ENCODE measurements at places on chromosomes 2 and 18.

DNA sequence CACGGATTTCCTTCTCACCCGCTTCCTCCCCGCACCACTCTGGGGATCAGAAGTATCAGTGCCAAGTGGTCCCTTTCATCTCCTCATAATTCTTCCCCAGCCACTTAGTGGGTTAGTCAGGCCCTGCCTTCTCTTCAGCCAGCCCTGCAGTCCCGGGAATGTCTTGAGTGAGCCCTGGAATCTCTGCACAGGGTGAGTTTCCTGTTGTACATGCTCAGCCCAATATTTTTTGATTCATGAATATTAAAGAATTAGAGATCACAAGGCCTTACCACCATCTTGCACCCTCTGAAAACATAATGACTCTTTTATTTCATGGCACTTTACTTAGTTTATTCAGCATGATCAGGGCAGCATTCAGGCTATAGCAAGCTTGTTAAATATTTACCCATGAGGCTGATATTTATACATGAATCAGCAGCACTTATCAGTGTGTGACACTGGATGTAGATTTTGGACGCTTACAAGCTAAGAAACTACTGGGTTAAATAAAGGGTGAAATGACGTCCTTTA lies 159.4 kb upstream of the FOSL2 start:
- no peak for DNase-seq

DNA sequence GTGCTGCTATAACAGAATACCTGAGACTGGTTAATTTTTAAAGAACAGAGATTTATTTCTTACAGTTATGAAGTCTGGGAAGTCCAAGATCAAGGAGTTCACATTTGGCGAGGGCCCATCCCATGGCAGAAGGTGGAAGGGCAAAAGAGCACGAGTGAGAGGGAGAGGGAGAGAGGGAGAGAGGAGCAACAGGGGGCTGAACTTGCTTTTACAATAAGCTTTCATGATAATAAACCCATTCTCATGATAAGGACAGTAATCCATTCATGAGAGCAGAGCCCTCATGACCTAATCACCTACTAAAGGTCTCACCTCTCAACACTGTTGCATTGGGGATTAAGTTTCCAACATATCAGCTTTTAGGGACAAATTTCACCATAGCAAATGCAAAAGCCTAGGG lies 45.3 kb downstream of the DSC3 start:
- DNase-seq = no peak

DNA sequence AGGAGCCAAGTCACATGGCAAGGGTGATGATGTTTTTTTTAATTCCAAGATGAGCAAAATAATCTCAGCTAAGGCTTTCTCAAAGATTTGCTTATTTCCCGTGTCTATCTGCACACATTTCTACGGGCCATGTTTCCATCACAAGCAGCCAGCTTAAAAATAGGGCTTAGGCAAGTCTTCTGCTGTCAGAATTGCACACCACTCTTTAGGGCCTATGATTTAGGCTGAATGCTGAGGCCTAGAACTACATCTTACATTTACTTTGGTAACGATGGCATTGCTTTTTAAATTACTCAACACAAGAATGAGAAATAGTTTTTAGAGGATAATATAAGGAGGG lies 144.2 kb downstream of the RNF144A start:
- DNase-seq = no peak

- DNase-seq = no peak
Observed at GRCh38 chr2:145822892-145823534, 1303.1 kb upstream of the ZEB2 start.

DNA sequence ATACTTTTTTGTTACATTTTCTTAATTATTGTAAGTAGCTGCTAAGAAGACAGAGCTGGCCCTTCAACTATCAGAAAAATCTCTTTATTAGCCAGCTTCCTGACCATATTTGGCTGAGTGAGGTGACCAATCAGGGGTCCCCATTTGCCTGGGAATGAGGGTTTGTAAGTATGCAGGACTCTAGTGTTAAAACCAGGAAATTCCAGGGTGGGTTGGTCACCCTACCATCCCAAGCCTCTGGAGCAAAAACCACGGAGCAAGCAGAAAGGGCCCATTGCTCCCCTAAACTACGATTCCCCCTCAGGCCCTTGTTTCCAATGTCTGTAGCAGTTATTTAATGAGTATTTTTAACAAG lies 165.6 kb upstream of the NCKAP5 start:
- peak; percentile 69 for DNase-seq

GRCh38 chr2:1572638-1573037 lies 159.4 kb downstream of the TPO start:
- DNase-seq = peak; percentile 54

DNA sequence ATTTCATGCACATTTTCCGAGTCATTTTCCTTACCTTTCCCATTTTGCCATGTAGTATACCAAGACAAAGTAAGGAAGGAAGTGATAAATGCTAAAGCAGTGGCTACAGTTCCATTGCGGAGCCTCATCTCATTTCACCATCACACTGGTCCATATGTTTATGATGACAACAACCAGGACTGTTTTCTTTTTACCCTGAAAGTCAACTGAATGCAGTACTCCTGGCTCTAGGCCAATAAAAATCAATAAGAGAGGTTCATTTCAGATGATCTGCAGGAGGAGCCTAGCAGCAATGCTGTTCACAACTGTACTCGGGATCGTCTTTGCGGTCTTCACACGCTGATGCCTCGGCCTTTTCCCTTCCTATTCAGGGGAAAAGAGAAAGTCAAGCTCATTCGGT lies 4.7 kb downstream of the MGAT4A start:
- no peak for DNase-seq

DNA sequence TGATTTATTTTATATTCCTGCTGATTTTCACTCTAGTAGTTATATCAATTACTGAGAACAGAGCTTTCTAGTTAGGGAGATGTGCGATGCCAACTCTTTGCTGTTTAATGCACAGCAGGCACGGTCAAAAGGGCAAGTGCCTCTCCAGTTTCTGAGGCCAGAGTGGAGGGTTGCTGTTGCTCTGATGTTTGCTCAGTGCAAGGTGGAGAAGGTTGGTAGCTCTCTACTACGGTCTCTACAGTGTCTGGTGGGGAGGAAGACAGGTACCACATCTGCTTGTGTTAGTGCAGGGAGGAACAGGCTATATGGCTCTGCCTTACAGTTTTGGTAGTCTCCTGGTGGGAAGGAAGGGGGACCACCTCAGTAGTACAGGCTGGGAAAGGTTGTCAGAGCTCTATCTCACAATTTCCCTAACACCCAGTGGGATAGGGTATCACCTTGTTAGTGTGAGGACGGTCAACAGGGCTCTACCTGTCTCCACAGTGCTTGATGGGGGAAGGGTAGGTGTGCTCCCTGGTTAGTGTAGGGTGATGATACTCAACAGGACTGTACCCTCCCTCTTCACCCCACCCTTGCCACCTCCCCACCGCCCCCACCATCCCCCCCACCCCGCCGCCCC lies 85.9 kb downstream of the FANCL start:
- no peak for DNase-seq

- no peak for DNase-seq
Observed at GRCh38 chr18:34631093-34631966, 78.8 kb upstream of the DTNA start.

- no peak for DNase-seq
Observed at GRCh38 chr2:175005733-175006264, 618 bp upstream of the CHN1 start.

GRCh38 chr2:13968811-13969210 lies 663.7 kb upstream of the LRATD1 start:
- no peak for DNase-seq

DNA sequence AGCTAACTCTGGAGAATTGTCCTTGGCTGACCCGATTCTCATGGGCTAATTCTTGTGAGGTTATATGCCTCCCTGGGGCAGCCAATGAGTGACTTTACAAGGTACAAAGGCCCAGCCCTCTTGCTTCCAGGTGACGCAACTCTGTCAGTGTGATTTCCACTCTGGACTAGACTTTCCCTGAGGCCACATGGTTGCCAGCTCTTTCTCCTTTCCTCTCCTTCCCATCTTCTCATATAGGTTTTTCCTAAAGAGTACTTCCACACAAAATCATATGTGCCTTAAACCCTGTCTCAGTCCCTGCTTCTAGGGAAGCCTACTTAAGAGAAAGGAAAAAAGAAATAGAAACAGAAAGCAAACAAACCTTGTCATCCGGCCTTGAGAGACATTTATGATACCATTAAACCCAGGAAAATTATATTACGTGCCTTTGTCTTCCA lies 226.2 kb upstream of the ZSWIM2 start:
- DNase-seq = no peak

- DNase-seq = peak; percentile 72
Observed at GRCh38 chr2:205885492-205886099, 200.4 kb downstream of the INO80D start.

- DNase-seq = no peak
Observed at GRCh38 chr2:237723602-237724001, 75.0 kb upstream of the RBM44 start.

GRCh38 chr2:88038263-88039105 lies 17.1 kb downstream of the KRCC1 start:
- DNase-seq = peak; percentile 94

DNA sequence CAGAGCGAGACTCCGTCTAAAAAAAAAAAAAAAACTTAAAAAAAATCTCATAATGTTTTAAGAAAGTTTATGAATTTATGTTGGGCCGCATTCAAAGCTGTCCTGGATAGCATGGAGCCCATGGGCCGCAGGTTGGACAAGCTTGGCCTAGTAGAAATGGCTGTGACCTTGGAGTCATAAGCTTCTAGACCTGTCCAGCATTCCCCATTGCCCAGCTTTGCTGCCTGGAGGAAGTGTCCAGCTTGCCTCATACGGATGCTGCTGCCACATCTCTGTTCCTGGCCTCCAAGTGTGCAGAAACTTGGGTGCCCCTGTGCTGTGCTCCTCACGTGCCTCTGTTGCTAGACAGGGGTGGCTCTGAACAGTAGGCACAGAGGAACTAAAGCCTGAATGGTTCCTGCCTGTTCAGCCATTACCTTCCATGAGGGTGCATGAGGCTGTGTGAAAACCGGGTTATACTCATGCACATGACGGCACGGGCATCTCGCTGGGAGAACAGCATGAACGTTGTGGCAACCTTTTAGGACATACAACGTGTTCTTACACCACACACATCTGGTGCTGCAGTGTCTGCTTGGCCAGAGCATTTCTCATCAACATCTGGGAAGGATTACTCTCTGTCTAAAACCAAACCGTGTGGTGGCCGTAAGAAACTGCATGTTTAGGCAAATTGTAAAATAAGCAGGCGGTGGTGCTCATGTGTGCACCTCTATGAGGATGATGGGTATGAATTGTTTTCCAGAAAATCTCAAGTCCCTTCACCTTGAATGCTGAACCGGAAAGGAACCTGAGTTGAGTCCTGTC lies 38.2 kb downstream of the FHOD3 start:
- DNase-seq = no peak

- peak; percentile 80 for DNase-seq
Observed at GRCh38 chr18:62485684-62486083, 37.1 kb upstream of the ZCCHC2 start.

GRCh38 chr2:224576088-224576715 lies 9.0 kb downstream of the CUL3 start:
- no peak for DNase-seq

DNA sequence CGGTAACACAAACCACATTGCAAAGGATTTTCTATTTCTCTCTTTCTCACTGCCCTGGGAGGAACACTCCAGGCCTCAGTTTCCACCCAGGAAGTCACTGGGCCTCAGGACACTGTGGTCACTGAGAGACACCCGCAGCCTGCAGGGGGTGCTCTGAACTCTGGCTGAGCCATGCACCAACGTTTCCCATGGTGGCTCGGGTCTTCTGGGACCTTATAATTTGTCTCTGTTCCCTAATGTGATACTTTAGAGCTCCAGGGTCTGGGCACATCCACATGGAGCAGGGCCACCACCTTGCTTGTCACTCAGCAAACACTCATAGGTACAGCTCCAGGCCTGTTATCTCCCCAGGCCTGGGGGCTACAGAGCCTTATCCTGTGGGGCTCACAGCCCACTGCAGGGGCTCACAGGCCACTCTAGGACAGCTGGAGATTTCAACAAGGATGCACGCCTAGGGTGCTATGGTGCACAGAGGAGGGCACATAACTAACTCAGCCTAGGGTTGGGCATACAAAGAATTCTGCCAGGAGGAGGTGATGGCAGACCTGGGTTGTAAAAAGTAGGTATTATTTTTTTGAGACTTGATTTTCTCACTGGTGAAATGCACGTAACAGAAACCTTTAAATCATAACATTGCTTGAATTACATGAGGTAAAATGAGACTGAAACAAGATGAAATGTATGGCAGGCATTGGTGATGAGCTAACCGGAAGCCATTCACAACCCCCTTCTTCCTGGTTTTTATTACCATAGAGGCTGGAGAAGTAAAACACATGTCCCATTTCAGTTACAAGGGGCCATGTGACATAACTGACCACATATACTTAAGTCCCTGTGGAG lies 3.0 kb upstream of the HS1BP3 start:
- no peak for DNase-seq

- no peak for DNase-seq
Observed at GRCh38 chr2:23146011-23146410, 239.0 kb upstream of the KLHL29 start.
